ENCODE measurements at places on chromosomes 12 and 14.

DNA sequence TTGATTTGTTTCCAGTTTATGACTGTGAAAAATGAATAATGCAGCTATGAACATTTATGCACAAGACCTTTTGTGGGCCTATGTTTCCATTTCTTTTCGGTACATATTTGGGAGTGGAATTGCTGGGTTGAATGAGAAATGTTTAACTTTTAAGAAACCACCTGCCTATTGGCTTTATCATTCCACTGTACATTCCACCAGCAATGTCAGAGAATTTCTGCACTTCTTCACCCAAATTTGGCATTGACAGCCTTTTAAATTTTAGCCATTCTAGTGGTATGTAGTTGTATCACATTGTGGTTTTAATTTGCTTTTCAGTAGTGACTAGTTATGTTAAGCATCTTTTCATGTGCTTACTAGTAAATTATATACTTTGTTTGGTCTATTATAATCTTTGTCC lies 317.0 kb upstream of the TMTC1 start:
- no peak for DNase-seq

DNA sequence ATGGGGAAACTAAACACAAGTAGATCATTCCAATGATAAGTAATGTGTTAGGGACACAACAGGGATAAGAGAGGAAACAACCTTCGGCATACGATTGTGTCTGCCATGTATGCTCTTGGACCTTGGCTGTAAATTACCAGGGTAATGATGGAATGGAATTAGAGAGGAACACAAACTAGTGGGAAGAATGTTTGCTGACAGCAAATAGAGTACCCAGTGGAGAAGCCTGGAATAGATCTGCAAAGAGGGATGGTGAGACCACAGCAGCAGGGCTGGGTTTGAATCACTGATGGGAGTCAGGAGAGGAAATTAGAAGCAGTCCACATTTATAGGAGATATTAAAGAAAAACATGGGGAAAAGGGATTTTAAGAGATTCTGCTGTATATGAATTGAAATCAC lies 172.8 kb downstream of the LRIG3 start:
- no peak for DNase-seq

- DNase-seq, result peak; percentile 28
These were observed 77.2 kb downstream of the SERPINA3 start for GRCh38 chr14:94689218-94689984.

DNA sequence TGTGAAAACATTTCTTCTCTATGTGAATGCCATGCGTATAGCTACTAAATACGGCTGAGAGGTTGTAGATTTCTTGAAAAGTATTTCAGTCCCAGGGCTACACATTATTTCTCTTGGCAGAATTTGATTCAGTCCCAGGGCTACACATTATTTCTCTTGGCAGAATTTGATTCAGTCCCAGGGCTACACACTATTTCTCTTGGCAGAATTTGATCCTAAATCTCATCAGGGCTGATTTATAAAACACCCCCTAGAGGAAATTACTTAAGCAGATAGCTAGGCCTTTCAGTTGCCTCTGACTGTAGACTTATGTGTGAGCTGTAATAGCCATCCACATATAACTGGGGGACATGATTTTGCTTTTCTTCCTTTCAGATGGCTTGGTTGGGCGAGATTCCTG lies 50.4 kb downstream of the AK7 start:
- no peak for DNase-seq

GRCh38 chr14:36941783-36942521 lies 230.5 kb downstream of the SLC25A21 start:
- peak; percentile 59 for DNase-seq

DNA sequence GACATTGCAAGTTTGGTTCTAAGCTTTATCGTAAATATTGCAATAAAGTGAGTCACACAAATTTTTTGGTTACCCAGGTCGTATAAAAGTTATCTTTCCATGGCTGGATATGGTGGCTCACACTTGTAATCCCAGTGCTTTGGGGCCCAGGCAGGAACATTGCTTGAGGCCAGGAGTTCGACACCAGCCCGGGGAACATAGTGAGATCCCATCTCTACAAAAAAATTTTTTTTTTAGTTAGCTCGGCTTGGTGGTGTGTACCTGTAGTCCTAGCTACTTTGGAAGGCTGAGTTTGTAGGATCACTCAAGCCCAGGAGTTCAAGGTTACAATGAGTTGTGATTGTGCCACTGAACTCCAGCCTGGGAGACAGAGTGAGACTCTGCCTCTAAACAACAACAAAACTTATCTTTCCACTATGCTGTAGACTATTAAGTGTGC lies 24.4 kb downstream of the PRORP start:
- no peak for DNase-seq

GRCh38 chr12:79938843-79939242 lies 3.9 kb upstream of the PPP1R12A start:
- no peak for DNase-seq

DNA sequence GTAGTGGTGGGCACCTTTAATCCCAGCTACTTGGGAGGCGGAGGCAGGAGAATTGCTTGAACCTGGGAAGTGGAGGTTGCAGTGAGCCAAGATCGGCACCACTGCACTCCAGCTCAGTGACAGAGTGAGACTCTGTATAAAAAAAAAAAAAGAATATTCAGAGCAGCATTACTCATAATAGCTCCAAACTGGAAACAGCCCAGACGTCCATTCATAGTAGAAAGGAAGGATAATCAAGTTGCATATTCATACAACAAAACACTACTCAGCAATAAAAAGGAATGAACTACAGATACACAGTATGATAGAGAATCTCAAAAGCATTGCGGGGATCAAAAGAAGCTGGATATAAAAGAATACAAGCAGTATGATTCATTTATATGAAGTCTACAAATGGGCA lies 19.1 kb downstream of the TMEM30B start:
- no peak for DNase-seq

DNA sequence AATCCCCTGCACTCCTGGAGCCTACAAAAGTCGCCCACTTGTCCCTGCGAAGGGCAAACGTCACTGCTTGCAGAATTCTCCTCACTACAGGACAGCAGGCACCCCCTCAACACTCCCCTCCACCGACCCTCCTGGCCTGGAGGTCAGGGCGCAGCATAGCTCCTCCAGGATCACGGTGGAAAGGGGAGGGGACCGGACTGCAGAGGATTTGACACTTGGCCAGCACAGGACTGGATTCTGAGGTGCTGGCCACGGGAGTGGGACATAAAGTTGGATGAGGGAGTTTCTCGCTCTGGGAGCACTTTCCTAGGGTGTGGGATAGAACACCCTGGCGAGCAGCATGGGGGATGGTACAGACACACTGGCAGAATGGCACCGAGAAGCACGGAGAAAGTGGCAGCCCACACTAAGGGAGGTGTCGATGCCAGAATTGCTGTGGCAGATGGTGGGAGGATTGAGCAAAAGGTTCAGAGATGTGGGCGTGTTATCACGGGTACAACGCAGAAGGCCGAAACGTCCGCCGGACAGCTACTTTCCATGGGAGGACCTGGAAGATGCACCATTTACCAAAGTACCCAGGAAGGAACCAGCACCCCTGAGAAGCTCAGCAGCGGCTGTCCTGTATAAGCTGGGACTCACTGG lies 51.4 kb upstream of the DIO3 start:
- no peak for DNase-seq

- no peak for DNase-seq
These were observed 219.8 kb upstream of the ATP2B1 start for GRCh38 chr12:89928467-89928866.

GRCh38 chr14:35344107-35344807 lies 52.1 kb downstream of the PSMA6 start:
- DNase-seq, result no peak

DNA sequence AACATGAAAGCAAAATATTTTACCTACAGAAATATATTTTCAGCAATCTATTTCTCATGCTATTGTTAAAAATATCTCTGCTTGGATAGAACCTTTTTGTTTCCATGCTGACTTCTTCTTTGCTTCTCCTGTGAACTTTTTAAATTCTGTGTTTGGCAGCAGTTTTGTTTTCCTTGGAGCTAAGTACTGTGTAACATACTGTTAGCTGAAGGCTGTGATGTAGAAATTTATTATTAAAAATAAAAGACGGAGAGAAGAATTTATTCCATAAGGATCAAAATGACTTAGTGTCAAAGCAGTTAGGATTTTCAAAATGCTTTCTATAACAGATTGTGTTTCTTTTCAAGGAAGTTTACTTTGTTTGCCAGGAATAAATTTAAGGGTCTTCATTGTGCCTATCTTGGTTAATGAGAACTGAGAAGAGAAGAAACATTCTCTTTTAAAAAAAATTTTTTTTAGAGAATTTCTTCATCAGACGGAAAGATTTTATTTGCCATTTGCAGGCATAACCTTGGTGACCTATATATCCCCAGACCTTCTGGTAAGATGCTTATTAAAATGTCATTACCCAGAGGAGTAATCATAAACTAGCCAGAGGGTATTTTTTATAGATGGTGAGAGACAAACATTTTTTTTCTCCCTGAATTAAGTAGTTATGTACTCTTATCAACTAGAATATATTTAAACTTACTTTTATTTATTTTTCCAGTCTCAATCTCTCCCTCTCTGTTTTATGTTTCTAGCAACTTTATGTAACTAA lies 147.1 kb upstream of the SLCO1C1 start:
- DNase-seq, result no peak

GRCh38 chr12:130079279-130079678 lies 83.0 kb upstream of the FZD10 start:
- no peak for DNase-seq

- no peak for DNase-seq
These were observed 228.4 kb upstream of the FLRT2 start for GRCh38 chr14:85301506-85301905.

- DNase-seq, result no peak
These were observed 55.5 kb downstream of the RPS6KA5 start for GRCh38 chr14:91004987-91005386.
